ENCODE measurements at places on chromosomes 12 and 14.
A peak's percentile ranks its signal among the peaks of the same experiment; 100 is the strongest.

GRCh38 chr14:68884031-68885030, 91.5 kb upstream of the ZFP36L1 start:
- no peak for DNase-seq

- DNase-seq: peak; percentile 75
Measured at GRCh38 chr12:121577443-121578180, 3.2 kb downstream of the KDM2B start.

DNA sequence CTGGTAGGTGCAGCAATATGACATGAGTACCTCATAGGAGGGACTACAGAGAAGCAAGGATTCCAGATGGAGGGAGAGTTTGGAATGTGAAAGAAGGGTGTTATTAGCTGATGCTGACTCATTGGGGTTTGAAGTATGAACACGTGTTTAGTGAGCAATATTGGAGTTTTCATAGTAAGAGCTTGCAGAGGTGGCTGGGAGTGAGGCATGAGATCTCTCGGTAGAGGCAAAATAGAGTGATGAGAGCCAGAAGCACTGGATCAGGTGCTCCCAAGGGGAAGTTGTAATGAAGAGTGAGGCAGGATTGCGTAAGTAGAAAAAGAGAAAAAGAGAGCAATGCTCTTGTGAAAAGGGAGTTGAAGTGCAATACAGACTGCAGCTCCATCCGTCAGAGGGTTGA, 42.1 kb downstream of the MGST1 start:
- DNase-seq: no peak

DNA sequence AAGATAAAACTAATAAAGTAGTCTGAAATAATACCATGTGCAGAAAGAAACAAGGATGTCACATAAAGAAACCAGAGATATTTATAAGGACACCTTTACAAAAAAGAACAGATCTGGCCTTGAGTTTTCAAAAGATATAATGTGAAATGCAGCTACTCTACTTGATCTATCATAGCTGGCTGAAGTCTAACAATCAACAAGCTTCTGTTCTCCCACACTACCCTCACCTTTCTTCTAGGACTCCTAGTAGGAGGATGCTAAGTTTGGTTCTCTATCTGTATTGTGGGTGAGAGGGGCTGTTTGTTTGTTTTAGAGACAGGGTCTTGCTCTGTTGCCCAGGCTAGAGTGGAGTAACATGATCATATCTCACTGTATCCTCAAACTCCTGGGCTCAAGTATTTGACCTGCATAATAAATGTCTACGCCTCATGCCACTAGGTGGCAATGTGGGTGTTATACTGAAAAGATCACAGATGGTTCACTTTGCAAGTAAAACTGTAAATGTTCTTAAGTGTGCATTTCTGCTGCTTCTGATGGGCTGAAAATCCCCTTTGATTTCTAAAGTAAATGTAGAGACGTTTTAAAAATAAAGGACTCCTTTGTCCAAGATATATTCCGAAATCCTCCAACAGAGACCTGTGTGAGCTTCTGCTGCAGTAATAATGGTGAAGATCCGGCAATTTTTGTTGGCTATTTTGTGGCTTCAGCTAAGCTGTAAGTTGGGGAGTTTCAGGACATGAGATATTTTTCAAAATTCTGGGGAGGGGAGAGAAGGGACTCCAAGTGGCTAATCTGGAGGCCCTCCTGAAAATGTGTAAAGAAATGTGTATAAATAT, 269.3 kb downstream of the DAD1 start:
- DNase-seq: peak; percentile 79

Data from islet precursor cell (in vitro differentiated cells).